Amygdala (tissue), 56 donors: ENCODE measurements at places on chromosomes 3 and 15.

GRCh38 chr3:190514413-190515153 lies 698 bp downstream of the IL1RAP start:
- peak; percentile 9 for DNase-seq

DNA sequence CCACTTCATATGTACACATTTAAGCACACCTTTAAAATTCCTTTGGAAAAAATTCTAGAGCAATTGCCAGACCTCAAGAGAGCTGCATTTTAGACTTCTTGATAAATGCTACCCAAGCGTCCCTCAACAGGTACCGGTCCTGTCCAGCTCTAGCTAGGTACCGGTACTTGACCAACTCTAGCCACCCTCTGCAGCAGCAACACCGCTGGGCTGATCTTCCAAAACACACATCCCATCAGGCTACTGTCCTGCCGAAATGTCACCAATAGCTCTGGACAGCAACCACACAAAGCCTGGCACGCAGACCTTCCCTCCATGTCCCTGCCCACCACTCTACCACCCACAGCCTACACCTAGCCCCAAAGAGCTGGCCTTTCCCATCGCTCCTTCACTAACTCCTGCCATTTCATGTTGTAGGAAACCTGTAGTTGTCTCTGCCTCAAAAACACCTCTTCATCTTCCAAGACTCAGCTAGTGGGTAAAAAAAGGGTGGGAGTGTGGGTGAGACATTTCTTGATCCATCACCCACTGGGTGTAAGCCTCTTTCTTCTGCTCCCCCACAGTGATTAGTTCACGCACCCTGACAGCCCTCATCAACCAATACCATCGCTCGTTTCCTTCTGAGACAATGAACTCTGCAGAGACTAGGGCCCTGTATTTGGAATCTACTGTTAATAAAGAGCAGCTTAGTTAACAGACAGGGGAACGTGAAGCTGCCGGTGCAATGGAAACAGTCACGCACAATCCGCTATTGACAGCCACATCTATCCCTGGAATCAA lies 6.8 kb downstream of the CHSY1 start:
- DNase-seq = no peak

GRCh38 chr3:20564966-20565365 lies 379.0 kb upstream of the SGO1 start:
- no peak for DNase-seq

DNA sequence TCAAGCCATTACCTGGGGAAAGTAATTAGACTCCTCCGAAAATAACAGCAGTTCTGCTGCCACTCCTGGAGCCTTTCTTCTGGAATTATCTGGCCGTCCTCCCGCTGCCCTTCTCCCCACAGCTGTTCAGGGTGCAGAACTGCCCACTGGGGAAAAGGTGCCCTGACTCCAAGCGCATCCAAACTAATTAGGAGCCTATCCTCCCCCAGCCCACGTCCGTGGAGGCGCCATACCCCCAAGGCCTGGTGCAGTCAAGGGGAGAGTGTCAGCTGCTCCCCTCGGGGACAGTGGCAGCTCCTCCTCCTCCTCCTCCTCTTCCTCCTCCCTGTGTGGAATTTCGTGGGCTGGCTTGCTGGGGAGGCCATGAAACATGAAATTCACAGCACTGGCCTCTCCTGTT lies 177.2 kb downstream of the XXYLT1 start:
- DNase-seq = no peak

GRCh38 chr15:72368899-72369298 lies 6.9 kb downstream of the HEXA start:
- no peak for DNase-seq

DNA sequence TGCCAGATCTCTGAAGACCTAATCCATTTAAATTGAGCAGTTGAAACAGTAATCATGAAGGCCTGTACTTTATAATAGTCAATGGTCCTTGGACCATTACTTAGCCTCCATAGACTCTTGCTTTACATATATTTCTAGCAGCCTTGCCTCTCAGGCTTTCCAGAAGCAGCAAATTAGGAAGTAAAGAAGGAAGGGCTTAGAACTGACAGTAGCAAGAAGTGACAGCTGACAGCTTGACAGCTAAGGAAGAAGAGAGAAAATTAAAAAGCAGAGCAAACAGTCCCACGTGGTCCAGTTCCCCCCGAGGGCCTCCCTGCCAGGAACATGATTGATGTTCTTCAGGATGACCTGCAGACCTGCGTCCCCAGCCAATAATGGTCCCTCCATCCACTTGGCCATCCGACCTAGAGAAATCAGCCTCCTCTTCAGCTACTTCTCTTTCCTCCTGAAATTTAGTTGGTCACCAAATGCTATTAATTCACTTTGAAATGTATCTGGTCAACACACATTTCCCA lies 15.0 kb upstream of the PSMD6 start:
- DNase-seq = no peak

DNA sequence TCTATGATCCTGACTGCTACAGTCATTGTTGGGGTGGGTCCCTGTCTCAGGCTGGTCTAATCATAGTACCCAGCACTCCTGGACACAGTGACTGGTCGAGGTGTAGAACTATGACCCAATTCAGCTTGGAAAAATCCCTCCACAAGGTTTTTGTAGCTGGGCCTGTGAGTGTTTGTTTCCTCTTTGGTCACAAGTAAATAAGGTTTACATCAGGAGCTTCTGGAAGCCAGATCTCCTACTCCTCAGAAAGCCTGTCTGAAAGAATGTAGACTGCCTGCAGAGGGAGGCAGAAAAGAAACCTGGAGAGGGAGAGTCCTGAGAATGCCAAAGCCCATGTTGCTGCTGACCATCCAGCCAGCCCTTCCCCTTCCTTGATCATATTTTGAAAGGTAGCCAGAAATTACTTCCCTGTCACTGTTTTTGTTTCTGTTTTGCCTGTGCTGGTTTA lies 123.2 kb downstream of the RAP2B start:
- no peak for DNase-seq

DNA sequence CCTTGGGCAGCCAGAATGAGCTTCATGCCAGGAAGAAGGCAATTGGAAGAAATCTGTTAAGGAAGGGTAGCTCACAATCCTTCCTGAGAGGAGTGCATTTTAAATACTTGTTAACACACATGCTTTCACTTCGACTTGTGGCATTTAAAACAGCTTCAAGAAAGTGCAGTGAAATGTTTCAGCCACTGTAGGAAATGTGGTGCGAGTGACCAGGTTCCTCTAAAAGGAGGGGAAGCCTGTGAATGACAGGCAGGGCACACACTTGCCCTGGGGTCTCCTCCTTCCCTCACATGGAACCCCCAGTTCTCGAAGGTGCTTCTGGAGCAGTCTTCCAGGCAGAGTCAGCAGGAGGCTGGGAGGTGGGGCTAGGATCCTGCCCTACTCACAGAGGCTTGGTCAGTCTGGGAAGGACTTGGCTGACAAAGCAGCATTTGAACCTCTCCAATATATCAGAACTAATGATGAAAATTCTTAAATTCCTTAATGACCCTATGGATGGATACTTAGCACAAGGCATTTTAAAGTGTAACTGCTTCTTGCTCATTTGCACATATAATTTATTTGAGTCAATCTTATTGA lies 358.6 kb downstream of the CHST2 start:
- no peak for DNase-seq

GRCh38 chr3:188486952-188487351 lies 333.0 kb downstream of the LPP start:
- no peak for DNase-seq

GRCh38 chr3:185030951-185031350 lies 121.9 kb downstream of the C3orf70 start:
- no peak for DNase-seq

DNA sequence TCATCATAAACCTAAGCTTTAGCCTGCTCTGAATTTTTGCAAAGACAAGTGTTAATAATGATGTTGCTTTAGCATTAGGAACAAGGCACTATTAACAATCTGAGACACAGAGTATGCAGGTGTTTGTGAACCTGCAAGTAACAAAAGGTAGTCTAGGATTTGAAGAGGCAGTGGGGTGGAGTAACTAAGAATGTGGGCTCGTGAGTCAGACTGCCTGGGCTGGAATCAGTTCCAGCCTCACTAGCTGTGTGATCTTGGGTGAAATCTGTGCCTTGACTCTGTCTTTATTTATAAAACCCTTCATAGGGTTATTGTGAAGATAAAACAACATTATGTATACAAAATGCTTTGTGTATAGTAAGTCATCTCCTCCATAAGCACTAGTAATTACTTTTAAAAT lies 610.6 kb upstream of the CFAP20DC start:
- no peak for DNase-seq

DNA sequence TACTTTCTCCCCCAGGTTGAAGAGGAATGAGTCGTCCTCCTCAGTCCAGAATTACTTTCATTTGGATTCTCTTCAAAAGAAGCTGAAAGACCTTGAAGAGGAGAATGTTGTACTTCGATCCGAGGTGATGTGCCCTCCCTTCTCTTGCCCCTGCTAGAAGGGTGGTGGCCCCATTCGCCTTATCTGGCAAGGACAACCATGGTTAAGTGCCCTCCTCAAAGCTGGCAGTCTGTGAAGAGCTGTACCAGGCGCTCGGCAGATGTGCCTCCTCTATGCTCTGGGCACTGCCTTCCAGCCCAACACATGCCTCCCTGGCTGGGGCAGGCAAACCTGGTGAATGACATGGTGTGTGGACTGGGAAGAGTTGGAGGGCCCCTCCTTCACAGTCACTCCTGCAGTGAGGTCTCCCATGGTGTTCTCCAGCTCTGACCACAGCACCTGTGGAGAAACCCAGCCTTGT lies 77.0 kb downstream of the CCK start:
- no peak for DNase-seq

DNA sequence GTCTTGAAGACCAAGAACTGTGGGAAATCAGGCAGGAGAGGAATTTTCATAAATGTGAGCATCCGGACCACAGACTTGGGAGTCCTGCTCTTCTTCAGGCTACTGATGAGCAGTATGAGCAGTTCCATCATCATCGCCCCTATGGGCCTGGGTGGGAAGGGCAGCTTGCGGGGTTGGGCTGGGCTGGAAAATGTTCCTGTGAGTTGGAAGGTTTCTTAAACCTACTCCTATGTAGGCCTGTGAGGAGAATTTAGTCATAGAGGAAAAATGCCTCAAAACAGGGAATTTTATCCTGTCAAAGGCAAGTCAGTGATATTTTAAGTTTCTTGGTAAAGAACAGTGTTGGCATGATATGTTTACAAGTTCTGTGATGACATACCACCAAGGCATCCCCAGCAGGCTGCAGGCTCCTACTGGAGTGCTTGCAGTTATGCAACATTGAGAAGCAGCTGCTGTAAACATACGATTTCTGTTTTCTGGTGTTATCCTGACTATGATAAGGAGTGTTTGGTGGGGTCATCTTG lies 10.3 kb downstream of the MASP1 start:
- DNase-seq = no peak

DNA sequence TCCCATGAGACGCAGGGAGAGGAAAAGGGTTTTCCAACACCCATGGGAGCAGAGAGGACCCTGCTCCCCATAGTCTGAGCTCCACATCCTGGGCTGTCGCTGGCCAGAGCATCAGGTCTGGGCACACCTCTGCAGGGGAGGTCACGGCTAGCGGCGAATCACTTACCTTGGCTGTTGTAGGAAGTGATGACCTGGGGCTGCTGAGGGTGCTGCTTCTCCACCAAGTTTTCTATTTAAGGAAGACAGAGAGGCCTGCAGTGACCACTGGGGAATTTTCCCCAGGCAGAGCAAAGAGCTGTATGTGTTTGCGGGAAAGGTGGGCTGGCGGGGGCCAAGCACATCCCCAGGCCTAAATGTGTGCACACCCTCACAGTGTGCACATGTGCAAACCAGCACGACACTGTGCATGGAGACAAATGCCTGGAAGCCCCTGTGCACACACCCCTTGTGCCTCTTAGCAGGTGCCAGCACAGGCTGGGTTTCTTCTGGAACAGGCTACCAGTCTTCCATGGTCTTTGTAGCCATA lies 7.6 kb downstream of the KY start:
- DNase-seq = no peak

DNA sequence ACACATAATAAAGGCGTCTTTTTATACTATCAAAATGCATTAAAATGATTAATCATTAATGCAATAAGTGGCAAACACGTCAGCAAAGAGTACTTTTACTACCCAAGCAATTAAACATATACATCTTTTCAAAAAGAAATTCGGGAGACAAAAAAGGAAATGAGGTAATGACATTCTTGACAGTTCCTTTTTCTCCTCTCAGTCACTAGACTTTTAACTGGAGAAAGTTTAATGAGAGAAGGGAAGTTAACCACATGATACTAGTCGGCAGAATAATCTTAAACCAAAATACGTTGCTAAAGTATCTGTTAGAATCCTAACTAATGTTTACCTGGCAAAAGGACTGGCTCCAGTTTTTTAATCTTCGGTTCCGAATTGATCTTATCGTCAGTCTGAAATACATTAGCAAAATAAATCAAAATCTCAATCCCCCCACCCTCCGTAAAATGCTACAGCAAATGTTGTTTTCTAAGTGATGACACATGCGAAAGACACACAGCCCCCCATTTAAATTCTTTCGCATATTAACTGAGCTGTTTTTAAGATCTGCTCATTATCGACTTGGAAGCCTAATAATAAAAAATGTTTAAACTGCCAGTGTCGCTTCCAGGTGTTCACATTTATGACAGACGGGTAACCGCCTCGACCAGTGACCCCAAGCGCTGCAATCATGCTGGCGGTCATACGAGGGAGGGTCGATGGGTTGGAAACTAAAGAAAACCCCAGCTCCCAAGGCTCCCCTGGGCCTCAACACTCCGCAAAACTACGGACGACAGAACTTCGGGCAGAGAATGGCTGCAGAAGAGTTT lies 778 bp downstream of the MTMR10 start:
- DNase-seq = no peak

GRCh38 chr3:40961104-40961857 lies 238.0 kb upstream of the CTNNB1 start:
- no peak for DNase-seq

- DNase-seq = no peak
Measured at GRCh38 chr15:49383266-49383665, 39.8 kb upstream of the FGF7 start.

DNA sequence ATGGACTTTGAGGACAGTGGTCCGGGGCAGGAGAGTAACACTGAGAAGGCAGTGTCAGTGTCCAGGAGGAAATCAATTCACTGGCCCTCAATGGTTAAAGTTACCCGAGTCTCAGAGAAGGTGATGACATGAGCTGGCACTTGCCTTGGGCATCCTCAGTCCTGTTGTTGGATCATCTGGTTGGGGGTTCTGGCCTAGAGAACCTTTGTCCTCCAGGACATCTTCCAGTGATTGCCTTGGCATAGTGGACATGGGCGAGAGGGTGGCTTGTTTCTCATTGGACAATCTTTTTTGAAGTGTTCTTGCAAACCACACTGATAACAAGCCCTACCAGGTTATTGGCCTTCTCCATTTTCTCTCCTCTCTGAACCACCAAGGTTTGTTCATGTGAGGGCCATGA lies 83.4 kb upstream of the TERB2 start:
- no peak for DNase-seq

- no peak for DNase-seq
Measured at GRCh38 chr3:34742151-34742550, 897.2 kb upstream of the ARPP21 start.

DNA sequence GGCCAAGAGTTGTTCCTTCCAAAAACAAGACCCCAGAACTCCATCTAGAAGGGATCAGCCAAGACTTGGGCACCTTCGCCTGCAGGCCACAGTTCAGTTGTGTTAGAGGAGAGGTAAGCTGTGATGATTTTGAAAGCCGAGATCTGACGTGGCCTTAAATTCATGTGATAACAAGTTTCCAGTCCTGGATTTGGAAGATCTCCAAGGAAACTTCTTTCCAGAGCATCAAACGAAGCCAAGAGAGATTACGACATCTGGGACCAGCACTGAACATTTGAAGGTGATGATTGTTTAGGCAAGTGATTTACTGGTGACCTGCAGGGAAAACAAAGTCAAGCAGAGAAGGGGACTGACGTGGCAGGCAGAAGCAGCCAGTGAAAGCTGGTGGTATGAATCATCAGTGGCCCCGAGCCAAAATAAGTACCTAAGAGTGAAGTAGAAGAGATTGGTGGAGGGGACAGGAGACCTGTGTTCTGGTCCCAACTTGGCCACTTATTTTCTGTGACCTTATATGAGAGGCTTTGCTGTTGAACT lies 339.0 kb upstream of the PROK2 start:
- DNase-seq = no peak
